HS-27A (cell line): ENCODE measurements at places on chromosomes 16 and 17.

GRCh38 chr16:67548265-67549126, 13.8 kb upstream of the CTCF start:
- no peak for DNase-seq

GRCh38 chr17:79818026-79818758, 21.0 kb downstream of the CBX4 start:
- no peak for DNase-seq

GRCh38 chr17:6753006-6753445, 2.8 kb upstream of the XAF1 start:
- DNase-seq = peak; percentile 45

GRCh38 chr17:77400445-77400870, 259.7 kb downstream of the SEC14L1 start:
- no peak for DNase-seq

- no peak for DNase-seq
These were observed 17.1 kb upstream of the CDH3 start for GRCh38 chr16:68627951-68628425.
